ENCODE measurements at places on chromosomes 12 and 14.

DNA sequence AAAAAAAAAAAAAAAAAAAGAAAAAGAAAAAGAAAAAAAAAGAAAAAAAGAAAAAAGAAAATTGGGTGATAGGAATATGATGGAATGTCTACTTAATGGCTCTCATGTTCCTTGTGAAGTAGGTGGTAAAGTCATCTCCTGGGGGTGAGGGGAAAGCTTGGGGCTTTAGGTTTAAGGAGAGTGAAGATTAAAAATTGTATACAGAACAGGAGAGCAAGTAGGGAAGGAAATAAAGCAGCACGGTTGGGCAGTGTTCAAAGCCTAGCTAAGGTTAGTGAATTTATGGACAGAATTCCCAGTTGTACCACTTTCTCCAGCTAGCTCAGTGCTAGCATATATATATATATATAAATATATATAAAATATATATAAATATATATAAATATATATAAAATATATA is 40.0 kb upstream of the SLC2A13 start:
- DNase-seq: peak; percentile 5

- no peak for DNase-seq
Observed at GRCh38 chr12:128178565-128178964, 88.4 kb upstream of the TMEM132C start.

DNA sequence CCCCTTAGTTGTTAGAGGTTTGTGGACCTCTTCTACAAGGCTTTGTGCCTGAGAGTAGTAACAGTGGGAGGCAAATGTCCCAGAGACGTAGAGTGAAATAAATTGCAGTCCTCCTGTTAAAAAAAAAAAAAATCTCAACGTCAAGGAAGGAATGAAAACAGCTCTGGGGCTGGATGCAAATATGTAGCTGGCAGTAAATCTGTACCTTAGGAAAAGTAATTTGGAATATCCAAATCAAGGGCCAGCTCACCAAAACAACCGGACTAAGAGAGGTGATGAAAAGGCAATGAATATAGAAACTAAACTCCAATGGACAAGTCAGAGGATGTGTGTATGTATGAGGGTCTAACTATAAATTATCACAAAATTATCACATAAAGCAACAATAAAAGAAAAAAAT is 27.0 kb downstream of the SINHCAF start:
- DNase-seq: no peak

GRCh38 chr14:104253223-104253822 is 114.9 kb downstream of the KIF26A start:
- DNase-seq: no peak

GRCh38 chr12:14561677-14562238 is 5.9 kb downstream of the PLBD1 start:
- no peak for DNase-seq

DNA sequence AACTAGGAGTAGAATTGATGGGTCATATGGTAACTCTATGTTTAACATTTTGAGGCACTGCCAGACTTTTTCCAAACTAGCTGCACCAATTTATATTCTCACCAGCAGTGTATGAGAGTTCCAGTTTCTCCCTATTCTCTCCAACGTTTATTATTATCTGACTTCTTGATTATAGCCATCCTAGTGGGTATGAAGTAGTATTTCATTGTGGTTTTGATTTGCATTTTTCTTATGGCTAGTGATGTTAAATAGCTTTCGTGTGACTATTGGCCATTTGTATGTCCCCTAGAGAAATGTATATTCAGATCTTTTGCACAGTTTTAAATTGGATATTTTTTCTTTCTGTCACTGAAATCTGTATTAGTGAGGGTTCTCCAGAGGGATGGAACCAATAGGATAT is 37.8 kb downstream of the HELB start:
- DNase-seq: no peak

DNA sequence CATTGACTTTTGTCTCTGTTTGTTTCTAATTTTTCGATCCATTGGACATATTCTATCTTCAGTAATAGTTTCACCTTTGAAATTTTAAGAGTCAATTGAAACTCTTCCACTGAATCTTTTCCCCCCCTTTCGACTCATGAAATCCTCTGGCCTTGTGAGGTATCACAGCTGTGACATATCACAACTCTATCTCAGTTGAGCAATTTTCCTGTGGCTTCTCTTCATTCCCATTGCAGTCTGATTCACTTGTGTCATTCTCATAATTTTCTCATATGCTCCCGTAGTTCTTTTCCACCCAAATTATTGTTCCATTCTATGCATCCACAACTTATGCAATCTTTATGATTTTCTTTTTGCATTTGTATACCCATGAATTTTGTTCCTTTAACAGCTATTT is 261.6 kb downstream of the DACT1 start:
- no peak for DNase-seq

DNA sequence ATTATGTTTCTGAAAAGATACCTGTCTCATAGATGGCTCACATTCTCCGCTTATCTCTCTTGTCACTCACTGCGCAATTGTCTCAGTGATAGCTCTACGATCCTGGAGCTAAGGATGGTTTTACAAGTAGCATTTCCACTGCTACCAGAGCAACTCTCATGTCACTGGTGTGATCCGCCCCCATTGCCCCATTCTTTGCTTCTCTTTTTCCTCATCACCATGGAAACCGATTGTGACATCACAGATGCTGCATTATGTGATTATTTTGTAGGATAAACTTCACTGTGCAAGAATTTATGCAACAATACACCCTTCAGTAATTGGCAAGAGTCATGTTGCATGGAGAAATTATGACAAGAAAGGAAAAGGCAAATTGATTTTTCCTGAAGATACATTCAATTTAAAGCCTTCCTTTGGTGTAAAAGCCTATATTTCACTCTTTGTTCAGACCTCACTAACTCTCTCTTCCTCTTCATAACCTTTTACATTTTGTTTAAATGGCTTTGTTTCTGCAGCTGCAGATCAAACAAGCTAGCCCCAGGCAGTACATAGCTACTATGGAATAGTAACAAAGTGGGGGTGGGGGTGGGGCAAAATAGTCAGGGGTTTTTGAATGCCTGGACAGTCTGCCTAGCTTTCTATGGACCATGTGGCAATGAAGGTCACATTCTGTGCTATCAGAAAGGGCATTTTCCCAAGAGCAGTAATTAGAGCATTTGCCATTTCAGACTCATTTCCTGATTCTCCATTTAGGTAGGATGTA is 539.8 kb downstream of the NRXN3 start:
- no peak for DNase-seq

GRCh38 chr12:14774906-14775635 is 28.2 kb downstream of the WBP11 start:
- DNase-seq: peak; percentile 70

Measured in erythroblast (primary cell).